T-helper 22 cell (primary cell): ENCODE measurements at places on chromosomes 2 and 18.

GRCh38 chr2:60954139-60954538, 63.4 kb upstream of the PEX13 start:
- no peak for DNase-seq

DNA sequence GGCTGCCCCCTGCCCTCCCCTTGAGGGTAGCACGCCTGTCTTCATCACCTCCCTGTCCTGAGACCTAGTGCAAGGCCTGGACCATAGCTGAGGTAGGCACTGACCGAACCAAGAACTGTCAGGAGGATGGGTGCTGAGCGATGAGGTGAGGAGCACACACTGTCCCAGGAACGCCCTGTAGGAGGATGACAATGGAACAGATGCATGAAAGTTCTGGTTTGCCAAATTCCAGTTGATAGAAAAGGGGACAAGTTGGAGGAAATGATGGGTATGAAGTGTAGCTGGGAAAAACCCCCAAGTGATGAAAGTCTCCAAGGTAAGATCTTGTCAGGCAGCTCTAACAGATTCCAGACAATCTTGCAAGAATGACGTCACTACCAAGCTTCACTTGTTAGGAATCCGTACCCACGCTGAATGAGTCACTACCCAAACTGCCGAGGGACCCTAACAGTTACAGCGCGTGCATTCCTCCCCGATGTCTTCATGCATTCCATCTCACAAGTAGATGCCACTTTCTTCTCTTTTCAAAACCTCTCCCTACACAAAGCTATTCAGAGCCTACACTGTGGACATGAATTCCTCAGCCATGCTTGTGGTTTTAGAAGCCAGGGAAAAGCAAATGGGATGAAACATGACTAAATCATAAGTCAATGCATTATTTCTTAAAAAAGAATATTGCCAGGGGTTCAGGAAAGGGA, 27.6 kb downstream of the MRPL33 start:
- DNase-seq: no peak

GRCh38 chr2:173881461-173881860, 83.7 kb downstream of the SP3 start:
- no peak for DNase-seq

DNA sequence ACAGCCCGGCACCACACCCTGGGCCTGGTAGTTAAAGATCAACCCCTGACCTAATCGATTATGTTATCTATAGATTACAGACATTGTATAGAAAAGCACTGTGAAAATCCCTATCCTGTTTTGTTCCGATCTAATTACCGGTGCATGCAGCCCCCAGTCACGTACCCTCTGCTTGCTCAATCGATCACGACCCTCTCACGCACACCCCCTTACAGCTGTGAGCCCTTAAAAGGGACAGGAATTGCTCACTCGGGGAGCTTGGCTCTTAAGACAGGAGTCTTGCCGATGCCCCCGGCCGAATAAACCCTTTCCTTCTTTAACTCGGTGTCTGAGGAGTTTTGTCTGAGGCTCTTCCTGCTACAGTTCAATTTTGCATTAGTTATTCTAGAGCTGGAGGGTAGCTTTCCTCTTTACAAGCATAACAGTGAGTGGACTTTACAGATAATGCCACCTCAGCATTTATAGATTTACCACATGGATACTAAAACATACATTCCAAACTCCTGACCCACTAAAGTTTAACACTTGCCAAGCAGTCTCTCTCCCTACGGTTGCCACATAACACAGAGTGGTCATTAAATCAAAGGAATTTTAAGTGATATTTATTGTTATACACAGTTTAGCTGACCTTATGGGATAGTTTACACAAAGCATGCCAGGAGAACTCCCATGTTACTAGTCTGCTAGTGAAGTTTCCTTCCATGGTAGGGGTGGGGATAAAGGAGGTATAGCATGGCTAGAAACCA, 101.0 kb downstream of the EVA1A start:
- DNase-seq: no peak
